ENCODE measurements at places on chromosomes 1 and 21.

DNA sequence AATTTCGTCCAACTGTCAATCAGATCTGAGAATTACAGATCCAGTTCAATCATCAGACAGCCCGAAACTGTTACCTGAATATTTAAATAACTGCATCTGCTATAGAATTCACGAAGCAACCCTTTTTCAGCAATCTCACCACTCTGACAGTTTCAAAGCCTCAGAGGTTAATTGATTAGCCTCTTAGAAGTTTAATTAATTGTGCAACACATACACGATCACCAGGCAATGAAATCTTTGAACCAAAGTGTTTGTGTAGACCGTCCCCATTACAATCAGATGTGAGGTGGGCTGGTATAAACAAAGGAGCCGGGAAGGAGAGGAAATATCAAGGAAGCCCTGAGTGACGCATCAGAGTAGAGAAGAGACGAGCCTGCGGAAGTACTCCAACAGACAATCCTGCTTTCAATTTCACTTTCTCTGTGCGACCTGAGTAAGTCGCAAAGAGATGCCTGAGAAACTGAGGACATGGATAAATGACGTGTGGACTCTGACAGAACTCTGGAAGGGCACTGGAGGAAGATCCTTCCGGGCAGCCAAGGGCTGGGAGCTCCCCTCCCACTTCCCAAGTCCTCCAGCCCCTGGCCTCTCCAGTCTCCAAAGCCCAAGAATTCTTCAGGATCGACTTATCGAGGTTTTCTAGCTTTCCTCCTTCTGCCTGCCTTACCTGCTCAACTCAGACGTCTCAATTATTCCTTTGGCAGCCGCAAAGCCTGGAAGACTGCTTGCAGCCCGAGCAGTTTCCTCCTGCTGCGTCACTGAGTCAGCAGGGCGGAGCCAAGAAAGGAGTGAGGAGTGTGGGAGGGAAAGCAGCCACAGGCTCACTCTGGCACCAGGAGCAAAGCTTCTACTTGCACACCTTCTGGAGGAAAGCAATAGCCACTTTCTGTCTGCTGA, at the start of gene RNASEL:
TSS of gene RNASEL (minus strand) at position 757 of the 897 bp plus-strand sequence. CDS start 2,450 bp downstream, outside the sequence.
- DNase-seq: no peak

- no peak for DNase-seq
These were observed 216.2 kb downstream of the SETD4 start for GRCh38 chr21:35843911-35844667.

DNA sequence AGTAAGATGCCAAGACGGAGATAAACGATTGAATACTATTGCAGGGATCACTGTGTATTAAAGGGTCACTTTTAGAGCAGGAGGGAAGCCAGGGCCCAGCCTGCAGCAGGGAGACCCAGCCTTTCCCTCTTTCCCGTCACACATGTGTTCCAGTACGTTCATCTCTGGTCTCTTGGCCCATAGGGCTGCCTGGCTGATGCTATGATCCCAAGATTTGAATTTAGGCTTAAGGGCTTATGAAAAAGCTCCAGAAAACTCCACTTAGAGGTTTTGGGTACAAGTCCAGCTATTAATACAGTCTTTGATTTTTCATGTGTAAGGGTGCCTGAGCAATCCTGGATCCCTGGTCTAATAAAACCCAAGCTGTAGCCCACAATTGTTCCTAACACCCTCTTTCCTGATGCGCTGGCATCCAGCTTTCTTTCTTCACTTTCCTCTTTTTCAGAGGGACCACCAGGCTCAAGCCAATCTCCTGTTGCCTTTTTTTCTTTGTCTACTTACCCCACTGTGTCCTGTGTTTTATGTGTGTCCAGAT, 359.6 kb upstream of the USP24 start:
- DNase-seq: no peak

GRCh38 chr1:33433509-33434362, 2.8 kb upstream of the PHC2 start:
- DNase-seq: no peak

GRCh38 chr1:88327391-88328267, 356.4 kb upstream of the PKN2 start:
- no peak for DNase-seq

DNA sequence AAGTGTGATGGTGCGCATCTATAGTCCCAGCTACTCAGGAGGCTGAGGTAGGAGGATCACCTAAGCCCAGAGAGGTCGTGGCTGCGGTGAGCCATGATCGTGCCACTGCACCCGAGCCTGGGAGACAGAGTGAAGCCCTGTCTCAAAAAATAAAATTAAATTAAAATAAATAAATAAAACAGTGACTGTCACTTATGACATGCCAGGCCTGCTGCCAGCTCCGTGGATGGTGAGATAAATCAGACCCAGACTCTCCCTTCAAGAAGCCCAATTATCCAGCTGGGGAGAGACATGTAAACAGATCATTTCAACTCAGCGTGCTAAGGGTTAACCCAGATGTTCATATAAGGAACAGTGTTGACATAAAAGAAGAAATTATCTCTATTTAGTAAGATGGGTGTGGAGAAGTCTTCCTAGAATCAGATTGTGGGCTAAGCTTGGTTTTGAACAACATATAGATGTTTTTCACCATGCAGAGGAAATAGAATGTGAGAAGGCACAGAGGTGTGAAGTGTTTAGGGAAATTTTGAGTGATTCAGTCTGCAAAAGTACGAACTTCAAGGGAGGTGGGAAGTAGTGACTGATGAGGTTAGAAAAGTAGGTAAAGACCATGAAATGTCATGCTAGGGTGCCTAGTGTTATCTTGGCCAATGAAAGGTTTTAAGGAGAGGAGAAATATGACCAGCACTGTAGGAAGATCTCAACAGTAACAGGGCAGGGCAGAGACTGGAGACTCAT, 18.3 kb downstream of the YARS1 start:
- no peak for DNase-seq

DNA sequence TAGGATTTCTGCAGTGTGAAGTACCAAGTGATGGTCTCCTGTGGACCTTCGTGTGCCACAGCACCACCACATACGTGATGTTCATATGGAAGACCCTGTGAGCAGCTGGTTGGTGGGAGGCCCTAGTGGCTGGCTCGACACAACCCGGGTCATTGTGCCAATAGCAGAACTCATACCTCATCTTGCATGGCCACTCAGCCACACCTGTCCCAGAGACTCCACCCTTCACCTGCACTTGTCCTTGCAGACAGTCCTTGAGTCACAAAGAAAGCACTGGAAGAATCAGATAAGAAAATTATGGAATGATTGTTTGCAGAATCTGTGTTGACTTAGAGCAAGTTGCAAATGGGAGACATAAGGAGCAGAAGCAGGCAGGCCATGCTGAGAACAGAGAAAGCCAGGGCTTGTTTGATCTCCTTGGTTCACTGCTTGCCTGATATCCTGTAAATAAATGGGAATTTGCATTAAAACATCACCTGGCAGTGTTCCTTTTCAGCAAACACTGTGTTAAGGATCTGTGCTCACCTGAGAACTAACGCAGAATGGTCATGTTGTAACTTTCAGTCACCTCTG, 307.7 kb downstream of the SIPA1L2 start:
- no peak for DNase-seq

DNA sequence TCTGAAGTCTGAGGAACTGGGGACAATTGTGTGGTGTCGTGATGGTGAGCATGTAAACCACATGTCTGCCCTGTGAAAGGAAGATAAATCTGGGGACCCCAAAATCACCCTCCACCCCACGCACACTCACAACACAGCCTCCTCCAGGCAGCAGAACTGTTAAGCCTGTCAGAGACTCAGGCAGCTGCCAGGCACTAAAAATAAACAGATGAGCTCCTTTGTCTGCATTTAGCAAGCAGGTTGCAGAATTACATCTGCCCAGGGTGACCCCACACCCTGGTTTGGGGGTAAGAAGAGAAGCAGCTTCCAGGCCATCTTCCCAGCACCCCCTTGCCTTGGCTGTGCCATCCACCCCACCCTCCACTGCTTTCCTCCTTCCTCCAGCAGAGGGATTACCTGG, 119.1 kb upstream of the RUNX3 start:
- DNase-seq: no peak

DNA sequence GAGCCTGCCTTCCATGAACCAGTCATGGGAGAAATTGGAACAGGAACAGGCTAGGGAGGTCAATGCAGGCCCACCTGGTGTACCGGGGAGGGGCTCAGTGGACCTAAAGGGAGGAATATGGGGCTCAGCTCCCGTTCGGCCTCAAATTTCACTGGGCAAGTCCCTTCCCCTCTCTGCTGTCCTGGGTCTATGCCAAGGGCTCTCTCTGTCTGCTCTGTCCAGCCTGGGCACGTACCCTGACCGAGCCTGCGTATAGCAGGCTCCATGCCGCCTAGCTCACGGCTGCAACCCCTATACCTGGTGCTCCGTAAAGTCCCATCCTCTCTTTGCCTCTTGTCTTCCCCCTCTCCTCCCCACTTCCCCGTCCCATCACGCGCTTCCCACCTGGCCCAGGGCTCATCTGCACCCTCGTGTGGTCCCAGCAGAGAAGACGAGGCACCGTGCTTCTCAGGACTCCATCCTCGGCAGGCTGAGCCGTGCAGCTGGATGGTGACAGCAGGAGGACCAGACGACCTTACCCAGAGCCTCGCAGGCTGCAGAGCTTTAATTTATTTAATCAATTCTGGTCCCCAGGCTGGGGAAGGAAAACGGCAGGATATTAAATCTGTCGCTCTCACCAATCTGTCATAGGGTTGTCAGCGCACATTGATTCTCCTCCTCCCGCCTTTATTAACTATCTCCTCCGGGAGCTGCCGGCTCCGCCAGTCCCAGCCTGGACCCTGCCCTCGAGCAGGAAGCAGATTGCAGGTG, 25.0 kb upstream of the DISP3 start:
- no peak for DNase-seq

DNA sequence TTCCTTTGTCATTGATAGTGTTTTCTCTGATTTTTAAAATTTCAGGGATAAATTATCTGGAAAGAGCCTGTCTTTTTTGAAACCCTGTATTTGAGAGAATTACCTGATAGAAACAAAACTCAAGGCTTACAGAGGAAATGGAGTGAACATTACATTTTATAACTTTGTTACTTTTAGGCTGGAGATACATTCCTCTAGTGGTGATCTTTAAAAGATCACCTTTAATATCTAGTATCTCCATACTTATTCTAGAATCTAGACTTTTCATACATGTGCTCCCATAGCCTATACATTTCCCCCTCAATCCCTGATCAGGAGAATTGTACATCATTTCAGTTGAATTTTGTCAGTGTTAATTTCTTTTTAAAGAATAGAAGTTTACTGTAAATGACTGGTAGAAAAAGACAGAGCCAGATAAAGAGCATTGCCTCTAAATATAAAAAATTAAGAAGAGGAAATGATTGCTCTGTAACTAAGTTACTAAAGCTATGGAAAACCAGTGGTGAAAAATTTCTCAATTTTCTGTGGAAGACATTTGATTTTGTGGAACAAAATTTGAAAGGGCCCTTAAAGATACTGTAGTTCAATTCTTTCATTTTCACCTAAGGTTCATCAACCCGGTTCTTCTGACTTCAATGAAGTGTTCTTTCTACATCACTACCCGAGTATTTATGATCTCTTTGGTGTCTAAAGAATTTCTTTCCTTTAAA, 33.7 kb downstream of the RASAL2 start:
- no peak for DNase-seq

- no peak for DNase-seq
These were observed 114.0 kb downstream of the PPP1R12B start for GRCh38 chr1:202462342-202463076.

DNA sequence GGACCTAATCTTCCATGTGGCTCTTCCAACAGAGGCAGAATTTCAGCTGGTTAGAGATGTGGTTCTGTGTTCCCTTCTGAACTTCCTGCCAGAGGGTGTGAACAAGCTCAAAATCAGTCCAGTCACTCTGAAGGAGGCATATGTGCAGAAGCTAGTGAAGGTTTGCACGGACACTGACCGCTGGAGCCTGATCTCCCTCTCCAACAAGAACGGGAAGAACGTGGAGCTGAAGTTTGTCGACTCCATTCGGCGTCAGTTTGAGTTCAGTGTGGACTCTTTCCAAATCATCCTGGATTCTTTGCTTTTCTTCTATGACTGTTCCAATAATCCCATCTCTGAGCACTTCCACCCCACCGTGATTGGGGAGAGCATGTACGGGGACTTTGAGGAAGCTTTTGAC, 17.3 kb downstream of the TENT5C start:
- DNase-seq: no peak

- DNase-seq: no peak
These were observed 70.7 kb downstream of the COL24A1 start for GRCh38 chr1:86085741-86086409.

DNA sequence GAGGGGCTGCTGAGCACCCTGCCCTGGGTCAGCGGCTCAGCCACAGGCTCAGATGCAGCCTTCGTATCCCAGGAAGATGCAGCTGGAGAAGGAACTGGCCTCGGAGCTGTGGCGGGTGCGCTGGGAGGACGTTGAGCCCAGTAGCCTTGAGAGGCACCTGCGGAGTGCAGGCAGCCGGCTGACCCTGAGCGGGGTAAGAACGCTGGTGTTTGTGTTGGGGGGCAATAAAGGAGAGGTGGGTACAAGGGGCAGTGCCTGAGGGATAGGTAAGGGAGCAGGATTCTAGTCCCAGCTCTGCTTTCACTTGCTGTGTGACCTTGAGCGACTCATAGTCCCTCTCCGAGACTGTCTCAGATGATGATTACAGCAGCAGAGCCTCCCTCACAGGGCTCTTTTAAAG, 6.4 kb downstream of the NPR1 start:
- no peak for DNase-seq

- peak; percentile 55 for DNase-seq
These were observed 25.9 kb downstream of the KCNC4 start for GRCh38 chr1:110235834-110236682.

- no peak for DNase-seq
These were observed 15.5 kb upstream of the FAM131C start for GRCh38 chr1:16088996-16089395.

- DNase-seq: no peak
These were observed 805 bp downstream of the NRIP1 start for GRCh38 chr21:15063814-15064575.

DNA sequence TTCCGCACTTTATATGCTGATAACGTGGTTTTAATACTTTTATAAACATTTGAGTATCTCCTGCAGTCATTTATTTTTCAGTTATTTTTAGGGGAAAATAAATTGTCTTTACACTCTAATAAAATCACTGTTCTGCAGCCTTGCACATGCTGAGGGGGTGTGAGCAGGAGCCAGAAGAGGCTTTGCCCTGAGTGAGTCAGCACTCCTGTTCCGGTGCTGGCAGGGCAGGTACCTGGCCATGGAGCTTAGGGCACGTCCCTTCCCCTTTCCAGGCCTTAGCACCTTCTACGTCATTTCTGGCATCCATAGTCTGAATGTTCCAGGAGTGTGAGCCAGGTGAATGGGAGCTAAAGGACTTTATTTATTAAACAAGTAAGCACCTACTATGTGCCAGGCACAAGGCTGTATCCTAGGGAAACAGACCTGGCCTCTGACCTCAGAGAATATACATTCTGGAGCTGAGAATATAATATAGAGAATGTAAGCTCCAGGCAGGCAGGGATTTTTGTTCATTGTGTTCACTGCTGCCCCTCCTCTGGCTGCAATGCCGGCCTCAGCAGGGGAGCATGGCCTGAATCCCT, 402.9 kb downstream of the PTPRU start:
- DNase-seq: no peak

- no peak for DNase-seq
These were observed 22.6 kb downstream of the RNU1-3 start for GRCh38 chr1:16644193-16644481.

- DNase-seq: no peak
These were observed 15.7 kb upstream of the IGSF21 start for GRCh38 chr1:18091660-18092446.

- no peak for DNase-seq
These were observed 25.9 kb upstream of the IL19 start for GRCh38 chr1:206744683-206745082.

All from stimulated activated CD4-positive, alpha-beta T cell treated with anti-CD3 and anti-CD28 coated beads, Interleukin-15, amount 100 ng/mL, for 48 hours (primary cell).